Activated CD4-positive, CD25-positive, alpha-beta regulatory T cell treated with anti-CD3 and anti-CD28 coated beads, Interleukin-2, amount 50 U/mL, for 72 hours (primary cell): ENCODE measurements at places on chromosomes 6 and 20.

DNA sequence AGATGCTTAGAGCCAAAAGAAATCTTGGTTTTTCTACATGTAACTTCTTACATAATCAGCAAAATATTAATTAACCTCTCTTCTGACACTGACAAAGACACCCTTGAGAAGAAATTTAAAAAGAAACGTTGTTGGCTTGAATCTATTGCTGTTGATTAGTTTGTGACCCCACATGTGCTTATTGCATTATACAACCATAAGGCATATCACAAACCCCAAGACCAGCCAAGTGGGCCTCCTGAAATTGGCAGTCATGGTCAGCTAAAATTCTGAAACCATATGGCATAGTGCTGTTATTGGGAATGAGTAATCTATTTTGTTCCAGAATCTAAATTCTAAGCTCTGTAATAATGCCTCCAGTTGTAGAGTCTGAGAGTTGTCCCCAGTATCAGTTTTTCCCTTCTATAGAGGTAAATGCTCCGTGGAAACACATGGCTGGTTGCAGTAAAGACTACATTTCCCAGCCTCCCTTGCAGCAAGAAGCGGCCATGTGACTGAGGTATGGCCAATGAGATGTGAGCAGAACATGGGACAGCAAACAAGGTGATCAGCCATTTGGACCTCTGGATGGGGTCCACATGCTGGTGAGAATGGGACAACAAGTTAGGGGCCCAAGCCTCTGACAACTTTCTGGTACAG lies 42.3 kb upstream of the PTPN1 start:
- DNase-seq: no peak

DNA sequence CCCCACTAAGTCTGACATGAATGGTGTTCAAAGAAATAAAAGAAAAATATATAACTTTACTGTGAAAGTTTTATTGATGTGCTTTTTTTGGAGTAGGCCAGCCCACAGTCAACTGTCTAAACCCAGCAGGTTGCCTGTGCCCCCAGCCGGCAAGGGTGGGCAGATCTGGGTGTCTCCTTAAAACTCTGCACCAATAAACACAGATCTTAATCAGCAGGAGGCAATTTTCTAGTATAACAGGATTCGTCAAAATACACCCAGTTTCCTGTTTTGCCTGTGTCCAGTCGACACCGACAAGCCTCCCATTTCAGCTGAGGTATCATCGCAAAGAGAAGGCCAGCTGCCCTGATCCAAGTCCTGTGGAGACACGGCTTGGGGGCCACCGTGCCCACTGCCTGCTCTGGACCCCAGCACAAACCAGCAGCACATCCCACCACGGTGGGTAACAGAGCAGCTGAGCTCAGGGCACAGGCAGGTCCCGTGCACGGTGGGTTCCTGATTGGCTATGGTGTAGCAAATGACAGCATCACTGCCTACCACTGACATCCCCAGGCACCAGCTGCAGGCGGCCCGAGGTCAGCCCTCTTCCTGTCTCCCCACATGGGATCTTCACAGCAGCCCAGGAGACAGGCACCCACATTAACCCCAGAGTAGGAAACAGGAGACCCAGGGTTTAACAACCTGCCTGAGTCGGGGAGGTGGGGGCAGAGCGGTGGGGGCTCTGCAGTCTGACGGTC lies 15.7 kb downstream of the BMP7 start:
- no peak for DNase-seq

- DNase-seq: no peak
These were observed 172.8 kb downstream of the TRIM27 start for GRCh38 chr6:28750926-28751458.

DNA sequence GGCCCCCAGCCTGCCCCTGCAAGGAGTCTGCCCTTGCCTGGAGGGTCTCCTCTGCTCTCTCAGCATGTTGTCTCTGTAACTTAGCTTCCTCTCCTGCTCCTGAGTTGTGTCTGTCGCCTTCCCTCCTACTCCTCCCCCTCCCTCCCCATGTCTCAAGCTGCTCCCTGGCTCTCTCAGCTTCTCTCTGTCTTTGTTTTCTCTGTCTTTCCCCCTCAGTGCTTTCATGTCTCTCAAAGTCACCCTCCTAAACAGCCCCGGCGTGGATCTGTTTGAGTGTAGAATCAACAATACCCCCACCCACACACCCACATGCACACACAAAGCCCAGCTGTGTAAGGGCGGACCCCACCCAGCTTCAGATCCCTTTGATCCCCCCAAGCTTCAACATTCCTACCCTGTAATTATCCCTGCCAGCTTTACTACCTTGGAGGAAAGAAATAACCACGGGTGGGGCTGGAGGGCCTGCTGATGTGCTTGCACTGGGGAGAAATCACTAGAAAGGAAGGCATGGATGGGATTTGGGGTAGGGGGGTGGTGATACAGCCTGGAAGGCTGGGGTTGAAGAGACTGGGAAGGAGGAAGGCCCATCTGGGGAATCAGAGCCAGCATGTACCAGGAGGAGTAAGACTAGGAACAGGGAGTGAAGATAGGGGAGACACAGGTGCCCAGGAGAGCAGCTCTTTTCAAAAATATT lies 1.0 kb upstream of the LY6G6D start:
- no peak for DNase-seq

DNA sequence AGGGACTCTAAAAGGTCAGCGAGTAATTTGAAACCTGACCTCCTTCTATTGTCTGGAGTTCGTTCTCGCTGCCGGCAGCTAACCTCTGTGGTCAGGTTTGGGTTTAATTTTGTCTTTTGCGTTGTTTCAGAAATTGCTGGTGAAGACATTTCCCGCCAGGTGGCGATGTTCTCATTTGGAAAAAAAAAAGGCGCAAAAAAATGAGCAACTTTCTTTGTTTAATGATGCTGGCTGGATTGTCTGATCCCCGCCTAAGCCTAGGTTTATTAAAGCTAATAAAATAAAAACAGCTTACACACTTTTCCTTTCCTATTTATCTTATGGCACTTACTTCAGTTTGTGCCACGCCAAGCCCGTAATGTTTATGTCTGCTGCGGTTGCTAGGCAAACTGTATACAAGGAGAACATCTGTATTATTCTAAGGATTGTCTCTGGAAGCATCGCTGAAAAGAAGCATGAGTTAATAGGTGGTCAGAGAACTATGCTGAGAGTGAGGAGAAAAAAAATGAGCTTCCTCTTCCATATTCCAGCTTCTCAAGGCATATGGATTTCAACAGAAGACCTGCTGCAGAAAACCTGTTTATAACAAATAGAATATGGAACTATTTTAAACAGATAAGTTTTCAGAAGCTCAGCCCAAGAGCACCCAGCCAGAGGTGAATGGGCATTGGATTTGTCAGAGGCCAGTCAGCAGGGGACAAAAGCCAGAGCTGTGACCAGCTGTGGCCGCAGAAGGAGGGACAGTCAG lies 205.7 kb downstream of the DOK5 start:
- no peak for DNase-seq

- peak; percentile 87 for DNase-seq
These were observed at the start of gene MAK for GRCh38 chr6:10837995-10838793. Gene MAK (minus strand): TSS chr6:10838539. CDS start chr6:10830648, 7,891 bp downstream.

GRCh38 chr6:30067460-30068139 lies 602 bp downstream of the PPP1R11 start:
- DNase-seq: no peak

DNA sequence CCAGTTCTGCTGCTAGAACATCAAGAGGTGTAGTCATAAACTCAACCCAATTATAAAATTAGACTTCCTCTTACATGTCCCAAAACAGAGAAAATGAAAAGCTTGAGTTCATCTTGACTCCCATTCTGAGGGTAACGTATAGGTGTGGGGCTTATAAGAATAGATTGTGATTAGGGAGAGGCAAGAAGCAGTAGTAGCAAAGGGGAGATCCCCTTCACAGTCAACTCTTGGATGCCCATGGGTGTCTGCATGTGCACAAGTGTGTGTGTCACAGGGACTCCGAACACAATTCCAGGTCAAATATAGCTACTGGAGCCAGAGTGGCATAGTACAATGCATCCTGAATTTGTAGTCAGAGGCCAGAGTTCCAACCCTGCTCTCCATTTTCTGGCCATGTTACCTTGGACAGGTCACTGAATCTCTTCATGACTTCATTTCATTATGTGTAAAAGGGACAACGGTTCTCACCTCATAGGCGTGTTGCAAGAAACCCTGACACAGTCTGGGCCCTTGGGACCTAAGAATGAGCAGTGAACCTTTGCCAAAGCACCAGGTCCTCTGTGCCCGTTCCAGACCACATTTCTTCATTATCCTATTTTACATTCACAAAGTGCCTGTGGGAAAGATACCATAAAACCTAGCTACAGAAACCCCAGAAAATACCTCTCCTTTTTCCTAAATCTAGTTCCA lies 11.8 kb downstream of the GSTA4 start:
- DNase-seq: no peak

- DNase-seq: no peak
These were observed 443.2 kb upstream of the JARID2 start for GRCh38 chr6:14802514-14803160.

GRCh38 chr20:38434301-38434741 lies 807 bp downstream of the SNHG17 start:
- DNase-seq: peak; percentile 41

- no peak for DNase-seq
These were observed 19.5 kb downstream of the ANKRD60 start for GRCh38 chr20:58208944-58209343.

DNA sequence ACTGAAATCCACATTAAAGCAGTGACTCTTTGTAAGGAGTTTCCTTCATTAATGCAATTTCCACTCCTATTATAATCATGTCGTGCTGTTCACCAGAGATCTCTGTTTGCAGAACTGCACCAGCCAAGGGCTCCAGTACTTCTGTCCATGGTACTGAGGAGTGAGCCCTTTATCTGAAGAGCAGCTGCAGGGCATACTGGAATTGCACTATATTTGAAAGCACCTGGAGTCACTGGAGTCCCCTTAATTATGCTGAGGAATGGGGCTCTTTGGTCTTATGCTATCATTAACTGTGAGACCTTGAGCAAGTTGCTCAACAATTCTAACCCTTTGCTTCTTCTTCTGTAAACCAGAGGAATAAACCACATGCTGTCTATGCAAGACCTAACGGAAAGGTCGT lies 61.7 kb upstream of the NUP153 start:
- no peak for DNase-seq

- no peak for DNase-seq
These were observed 21.1 kb downstream of the AHCY start for GRCh38 chr20:34282041-34282440.

GRCh38 chr6:150346346-150346745 lies 22.5 kb upstream of the IYD start:
- DNase-seq: no peak

GRCh38 chr20:52793339-52793963 lies 178.7 kb upstream of the TSHZ2 start:
- no peak for DNase-seq

DNA sequence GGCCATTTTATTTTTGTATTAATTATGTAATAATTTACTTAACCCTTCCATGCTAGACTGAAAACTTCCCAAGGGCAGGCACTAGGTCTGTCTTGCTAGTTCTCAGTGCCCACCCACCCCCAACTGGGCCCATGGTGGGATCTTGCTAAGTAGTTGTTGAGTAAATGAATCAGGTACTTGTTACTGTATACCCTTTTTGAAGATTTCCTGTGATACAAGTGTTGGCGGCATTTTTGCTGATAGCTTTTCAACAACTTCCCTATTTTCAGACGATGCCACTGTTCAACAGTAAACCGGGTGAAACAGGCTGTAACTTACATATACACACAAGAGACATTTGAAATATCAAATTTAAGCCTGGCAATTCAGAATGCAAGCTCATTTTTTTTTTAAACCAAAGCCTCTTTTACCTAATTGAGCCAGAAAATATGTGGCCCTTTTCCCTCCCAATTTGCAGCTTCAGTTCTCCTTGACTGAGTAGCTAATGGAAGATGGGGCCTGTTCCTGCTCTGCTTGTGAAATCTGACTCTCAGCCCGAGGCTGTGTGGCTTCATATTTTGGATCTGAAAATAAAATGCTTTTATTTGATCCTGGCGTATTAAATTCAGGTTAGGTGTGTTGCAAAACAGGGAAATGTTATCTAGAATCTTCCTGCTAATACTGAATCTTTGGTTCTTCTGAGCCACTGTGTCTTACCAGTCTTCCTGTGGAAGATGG lies 288.3 kb downstream of the NRN1 start:
- no peak for DNase-seq

GRCh38 chr6:161748535-161749416 lies 474.9 kb upstream of the AGPAT4 start:
- DNase-seq: peak; percentile 30

DNA sequence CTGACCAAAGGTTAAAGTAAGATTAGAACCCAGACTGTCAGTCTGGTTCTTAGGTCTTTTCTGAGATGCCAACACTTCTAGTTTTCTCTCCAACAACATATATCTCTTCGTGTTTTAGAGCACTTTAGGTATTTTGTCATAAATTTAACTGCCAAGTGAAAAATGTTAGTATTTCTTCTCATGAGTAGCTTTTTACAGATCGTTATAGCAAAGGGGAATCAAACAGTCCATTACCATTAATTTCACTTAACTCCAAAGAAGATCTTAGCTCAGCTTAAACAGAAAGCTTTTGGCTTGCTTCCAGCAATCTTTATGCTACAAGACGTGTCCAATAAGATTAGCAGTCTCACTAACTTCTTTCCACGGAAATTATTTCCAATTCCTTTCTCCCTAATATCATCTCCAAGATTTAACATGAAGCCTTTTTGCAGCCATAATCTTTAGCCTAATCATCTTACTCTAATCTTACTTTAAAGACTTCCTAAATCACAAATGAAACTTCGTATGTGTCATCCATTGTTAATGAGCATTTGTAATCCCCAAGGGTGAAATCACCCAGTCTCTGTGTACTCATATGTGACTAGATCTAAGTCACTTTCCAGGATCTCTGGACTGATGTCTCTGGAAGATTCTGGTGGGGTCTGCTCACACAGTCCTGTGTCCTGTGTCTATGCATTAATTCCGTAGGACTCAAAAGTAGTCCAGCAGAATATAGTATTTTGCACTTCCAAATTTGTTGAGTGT lies 38.7 kb downstream of the MOXD1 start:
- DNase-seq: no peak

DNA sequence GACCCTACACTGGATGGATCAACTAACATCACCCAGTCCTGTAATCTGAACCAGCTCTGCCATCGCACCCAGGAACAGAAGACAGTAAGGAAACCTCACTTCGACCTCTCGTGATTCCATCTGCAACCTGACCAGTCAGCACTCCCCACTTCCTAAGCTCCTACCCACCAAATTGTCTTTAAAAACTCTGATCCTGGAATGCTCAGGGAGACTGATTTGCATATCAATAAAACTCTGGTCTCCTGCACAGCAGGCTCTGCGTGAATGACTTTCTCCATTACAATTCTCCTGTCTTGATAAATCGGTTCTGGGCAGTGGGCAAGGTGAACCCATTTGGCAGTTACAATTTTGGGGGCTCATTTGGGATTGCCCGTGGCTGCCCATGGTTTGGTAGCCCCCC lies 18.3 kb upstream of the AGPAT4 start:
- DNase-seq: no peak

GRCh38 chr6:149065658-149066556 lies 251.6 kb upstream of the TAB2 start:
- DNase-seq: no peak
